AML-193 (cell line): ENCODE measurements at places on chromosomes 16 and 17.

GRCh38 chr16:56347670-56348069, 77.7 kb downstream of the AMFR start:
- DNase-seq = no peak

- no peak for DNase-seq
Measured at GRCh38 chr17:52140601-52141000, 17.9 kb downstream of the CA10 start.

DNA sequence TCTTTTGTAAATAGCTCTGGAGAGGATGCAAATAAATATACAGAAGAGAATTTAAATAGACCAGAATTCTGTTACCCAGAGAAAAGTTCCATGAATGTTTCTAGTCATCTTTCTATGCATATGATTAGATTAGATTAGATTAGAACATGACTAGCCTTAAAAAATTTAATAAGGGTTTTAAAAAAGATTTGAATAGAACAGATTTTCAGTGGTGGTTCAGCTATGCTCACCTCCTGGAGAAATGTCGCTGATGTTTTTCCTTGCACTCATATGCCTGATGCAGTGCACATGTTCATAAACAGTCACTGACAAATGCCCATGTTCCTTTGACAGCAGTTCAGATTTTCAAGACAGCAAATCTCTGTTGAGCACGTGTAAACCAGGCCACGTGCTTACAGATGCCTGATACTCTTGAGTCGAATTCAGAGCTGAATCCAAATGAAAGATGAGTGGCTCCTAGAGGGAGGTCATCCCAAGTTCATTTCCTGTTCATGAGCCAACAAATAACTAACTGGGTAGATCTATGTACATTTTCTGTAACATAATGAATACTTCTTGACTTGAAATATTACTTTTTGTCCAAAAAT, 19.9 kb upstream of the RAB11FIP4 start:
- no peak for DNase-seq

DNA sequence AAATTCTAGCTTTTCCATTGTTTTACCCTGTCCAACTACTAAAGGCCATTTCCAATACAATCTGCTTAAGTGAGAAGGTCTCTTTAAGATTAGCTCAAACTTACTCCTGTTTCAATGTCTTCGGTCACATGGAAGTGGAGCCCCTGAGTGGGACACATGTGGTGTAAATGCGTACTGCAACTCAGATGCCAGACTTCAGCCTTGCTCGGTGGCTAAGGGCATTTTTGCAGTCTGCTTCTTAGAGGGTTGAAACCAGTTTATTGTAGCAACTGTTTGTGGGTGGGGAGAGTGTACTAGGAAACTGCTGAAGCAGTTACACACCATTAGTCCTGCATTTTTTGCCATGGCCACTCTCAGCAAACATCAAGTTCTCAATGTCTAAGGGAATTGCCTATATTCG, 140.6 kb downstream of the PARN start:
- DNase-seq = no peak

DNA sequence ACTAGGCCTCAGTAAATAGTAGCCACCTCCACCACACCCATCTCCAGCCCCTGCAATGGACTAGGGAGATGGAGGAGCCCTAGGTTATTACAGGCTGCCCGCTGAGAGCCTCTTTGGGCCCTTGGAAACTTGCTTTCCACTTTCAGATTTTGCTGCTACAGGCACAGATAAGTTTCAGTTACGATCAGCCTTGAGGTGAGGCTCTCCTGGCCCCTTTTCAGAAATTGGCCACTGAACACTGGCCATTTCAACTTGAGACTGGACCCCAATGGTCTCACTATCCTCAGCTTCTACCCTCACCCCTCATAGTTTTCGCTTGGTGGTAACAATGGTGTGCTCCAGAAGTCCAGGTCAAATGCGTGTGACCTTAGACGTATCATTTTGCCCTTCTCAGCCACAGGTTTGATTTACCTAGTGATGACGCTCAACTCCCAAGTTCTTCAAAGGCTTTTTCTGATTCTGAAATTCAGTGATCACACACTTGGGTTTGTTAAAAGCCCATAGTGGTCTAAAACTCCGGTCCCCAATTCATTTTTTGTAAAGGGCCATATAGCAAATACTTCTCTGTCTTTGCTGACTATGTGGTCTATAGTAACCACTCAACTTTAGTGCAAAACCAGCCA, 1.0 kb downstream of the PMM2 start:
- DNase-seq = no peak

GRCh38 chr16:50751528-50751927, 9.6 kb downstream of the CYLD start:
- DNase-seq = no peak

DNA sequence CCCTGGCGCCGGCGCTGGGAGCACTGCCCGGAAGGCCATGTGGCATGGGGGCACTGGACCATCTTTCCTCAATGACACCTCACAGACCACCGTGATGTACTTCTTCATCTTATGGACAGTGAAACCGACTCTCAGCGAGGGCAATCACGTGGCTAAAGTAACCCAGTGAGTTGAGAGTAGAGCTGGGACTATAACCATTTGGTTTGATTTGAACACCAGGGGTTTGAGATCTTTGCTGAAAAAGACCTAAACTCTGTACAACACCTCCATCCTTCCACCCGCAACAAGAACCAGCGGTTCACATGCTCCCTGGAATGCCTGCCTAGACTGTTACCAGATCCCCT, 3.3 kb downstream of the ITGA2B start:
- no peak for DNase-seq

- DNase-seq = no peak
Measured at GRCh38 chr16:84274515-84274914, 20.2 kb upstream of the WFDC1 start.
